ENCODE measurements at places on chromosomes 7 and 10.

DNA sequence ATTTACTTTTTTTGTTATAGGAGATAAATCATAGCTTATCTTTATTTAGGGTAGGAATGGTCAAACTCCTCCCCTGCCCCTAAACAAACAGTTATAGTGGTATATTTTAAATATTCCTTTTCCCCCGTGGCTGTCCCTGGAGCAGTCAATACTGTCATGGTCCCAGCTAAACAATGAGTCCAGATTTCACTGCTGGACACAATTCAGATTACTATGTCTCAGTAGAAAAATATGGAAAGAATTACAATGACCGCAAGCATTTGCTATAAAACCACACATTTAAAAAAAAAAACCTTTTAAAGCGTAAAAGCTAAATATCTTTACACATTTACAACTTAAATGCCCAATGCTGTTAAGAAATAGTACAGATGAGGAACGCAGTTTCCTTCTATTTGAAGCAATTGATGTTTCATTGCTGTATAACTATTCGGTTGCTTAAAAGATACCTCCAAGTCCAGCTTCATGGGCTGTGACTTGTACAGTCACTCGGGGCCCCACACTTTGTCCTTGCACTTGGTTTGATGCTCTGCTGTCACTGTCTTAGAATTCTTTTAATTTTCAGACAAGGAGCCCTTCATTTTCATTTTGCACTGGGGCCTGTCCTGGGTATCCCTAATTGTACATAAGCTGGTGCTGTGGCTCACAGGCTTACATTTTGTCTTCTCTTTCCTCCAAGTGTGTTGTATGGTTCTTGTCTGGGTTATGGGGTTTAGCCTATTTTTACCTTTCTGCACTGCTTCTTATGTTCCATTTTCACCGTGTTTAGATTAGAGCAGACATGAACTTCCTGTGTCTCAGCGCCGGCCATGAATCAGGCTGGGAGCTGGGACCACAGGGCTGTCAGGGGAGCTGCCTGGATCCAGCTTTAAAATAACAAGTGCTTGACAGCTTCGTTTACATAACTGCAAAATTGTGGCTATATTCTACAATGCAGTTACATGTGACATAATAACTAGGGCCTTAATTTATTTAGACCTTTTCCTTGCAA lies 530.2 kb upstream of the FZD8 start:
- no peak for DNase-seq

DNA sequence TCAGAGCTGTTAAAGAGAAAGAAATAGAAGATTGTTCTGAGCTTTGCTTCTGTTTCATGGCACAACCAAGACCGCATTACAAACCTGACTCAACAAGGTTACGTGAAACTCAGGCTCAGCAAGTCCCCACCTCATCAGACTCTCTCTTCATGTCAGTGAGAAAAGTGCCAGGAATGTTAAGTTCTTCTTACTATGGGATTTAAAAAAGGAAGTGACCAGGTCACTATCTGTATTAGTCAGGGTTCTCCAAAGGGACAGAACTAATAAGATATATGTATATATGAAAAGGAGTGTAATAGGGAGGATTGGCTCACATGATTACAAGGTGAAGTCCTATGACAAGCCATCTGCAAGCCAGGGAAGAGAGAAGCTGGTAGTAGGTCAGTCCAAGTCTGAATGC lies 25.4 kb upstream of the PAPSS2 start:
- no peak for DNase-seq

DNA sequence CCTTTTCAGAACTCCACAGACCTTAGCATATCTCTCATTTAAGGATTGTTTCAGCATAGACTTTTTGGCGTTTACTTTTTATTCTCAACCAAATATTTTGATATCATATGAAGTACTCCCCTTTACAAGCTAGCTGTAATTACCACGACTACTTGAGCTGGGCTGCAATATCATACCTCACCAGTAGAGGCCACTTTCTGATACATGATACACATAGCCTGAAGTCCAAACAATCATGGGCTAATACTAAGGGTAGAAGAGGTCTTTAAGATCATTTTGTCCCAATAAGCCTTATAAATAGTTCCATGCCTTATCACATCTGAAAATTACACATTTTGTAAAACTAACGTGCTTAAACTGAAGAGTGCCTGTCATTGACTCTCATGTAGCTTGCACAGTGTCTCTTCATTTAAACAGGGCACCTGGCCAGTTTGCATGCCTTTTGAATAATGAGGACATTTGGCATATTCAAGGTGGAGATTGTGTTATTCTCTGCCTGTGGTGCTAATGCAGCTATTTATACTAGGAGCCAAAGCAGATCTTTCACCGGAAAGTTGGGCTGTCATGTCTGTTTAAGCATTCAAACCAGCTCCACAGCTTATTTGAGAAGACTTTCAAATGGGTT lies 403.7 kb upstream of the ZMIZ1 start:
- DNase-seq = no peak

DNA sequence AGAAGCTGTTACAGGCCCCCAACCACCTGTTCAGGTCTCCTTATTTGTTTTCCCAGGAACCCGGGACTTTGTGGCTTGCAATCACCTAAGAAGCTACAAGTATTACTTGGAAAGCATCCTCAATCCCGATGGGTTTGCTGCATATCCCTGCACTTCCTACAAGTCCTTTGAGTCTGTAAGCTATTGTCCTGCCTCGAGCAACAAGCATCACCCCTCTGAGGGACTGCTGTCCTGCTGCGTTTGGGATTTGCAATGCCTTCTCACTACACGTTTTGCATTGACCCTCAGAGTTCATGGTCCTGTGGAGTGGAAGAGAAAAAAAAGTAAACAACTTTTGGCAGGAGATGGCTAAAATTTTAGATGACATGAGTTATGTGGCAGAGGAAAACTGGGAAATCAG lies 9.2 kb downstream of the PNLIPRP1 start:
- no peak for DNase-seq

- DNase-seq = no peak
These were observed 136.9 kb downstream of the MBL2 start for GRCh38 chr10:52635651-52636050.

DNA sequence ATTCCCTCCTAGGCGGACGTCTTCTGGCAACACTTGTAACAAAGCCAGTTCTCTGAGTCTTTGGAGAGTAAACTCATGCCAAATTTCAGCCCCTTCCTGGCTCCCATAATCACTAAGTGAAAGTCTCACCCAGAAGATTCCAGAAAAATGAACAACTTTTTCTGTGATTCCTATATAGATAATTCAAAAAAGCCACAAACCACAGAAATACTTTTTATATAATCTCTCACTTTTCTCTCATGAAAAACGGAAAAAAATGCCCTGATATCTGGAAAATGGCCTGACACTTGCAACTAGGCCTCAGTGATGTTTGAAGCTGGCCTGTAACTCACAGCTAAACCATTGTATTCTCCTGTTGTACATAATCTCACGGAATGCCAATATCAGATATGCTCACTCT lies 296.2 kb downstream of the HTR7 start:
- DNase-seq = no peak

GRCh38 chr10:68156373-68157185 lies 47.3 kb downstream of the MYPN start:
- DNase-seq = peak; percentile 69

GRCh38 chr7:70700055-70700940 lies 431.6 kb upstream of the GALNT17 start:
- DNase-seq = no peak

DNA sequence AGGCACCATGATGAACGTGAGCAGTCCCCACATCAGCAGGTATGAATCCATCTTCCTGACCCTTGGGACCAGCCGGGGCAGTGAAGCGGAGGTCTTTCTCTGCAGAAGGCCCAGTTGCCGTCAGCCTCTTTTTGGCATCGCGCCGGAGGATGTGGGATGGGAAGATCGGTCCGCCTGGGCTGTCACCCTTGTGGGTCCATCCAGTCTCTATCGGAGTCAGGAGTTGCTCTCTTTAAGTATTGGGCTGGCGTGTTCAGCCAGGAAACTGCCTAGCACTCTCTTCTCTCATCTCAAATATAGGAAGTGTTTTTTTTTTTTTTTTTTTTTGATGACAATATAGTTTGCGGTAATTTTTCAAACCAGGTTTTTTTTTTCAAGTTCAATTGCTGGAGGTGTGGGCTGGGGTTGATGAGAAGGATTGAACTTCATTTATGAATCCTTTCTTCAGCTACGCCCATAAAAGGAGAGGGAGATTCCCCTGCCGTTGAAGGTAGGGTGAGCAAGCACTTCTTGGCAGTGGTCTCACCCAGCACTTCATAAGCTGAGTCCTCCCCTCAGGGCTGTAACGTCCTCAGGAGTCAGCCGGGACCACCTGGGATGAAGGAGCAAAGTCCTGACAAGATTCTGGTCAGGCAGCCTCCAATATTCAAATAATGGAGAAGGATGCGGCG lies at the start of gene IL2RA:
Gene IL2RA (minus strand): TSS at position 267 of the 671 bp plus-strand sequence. CDS start 216 bp downstream, at position 51.
- DNase-seq = peak; percentile 78

Data from stimulated activated CD4-positive, alpha-beta T cell treated with anti-CD3 and anti-CD28 coated beads, Interleukin-2, amount 100 ng/mL, for 24 hours (primary cell).